HAP-1 (cell line): ENCODE measurements at places on chromosomes 2 and 18.
A peak's percentile ranks its signal among the peaks of the same experiment; 100 is the strongest.

DNA sequence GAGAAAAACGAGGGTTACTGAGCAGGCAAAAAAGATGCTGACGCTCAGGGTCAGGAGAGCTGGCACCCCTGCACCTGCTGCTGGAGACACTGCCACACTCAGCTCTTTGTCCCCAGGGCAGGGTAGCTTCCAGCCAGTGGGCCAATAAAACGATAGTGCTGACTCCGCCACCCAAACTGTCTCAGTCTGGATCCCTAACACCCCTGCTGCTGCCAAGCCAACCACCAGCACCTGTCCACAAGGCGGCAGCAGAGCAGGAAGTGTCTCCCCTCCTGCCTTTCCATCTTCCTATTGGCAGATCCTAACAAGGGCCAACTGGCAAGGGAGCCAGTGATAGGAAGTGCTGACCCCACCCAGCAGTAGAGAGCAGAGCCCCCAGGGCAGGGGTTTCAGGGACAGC is 531.5 kb upstream of the SALL3 start:
- peak; percentile 47 for DNase-seq

- no peak for DNase-seq
Observed at GRCh38 chr18:68340606-68341005, 374.3 kb downstream of the TMX3 start.

DNA sequence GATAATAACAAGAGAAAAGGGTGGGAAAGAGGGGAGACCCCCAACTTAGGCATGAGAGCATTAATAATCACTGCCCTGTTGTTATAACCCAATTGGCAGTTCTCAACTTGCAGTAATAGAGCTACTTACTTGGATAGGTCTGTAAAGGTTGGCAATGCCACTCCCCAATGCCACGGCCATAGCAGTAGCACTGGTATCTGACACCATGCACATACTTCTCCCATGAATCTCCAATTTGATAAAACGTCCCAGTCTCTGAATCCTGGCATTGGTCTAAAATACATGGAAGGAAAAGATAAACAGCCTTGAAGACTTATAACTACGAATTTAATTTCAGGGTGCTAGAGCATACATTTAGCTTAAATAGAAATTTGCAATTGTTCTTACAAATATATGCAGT is 16.8 kb downstream of the FN1 start:
- DNase-seq = no peak

- DNase-seq = no peak
Observed at GRCh38 chr2:169397697-169398096, 35.4 kb upstream of the LRP2 start.

DNA sequence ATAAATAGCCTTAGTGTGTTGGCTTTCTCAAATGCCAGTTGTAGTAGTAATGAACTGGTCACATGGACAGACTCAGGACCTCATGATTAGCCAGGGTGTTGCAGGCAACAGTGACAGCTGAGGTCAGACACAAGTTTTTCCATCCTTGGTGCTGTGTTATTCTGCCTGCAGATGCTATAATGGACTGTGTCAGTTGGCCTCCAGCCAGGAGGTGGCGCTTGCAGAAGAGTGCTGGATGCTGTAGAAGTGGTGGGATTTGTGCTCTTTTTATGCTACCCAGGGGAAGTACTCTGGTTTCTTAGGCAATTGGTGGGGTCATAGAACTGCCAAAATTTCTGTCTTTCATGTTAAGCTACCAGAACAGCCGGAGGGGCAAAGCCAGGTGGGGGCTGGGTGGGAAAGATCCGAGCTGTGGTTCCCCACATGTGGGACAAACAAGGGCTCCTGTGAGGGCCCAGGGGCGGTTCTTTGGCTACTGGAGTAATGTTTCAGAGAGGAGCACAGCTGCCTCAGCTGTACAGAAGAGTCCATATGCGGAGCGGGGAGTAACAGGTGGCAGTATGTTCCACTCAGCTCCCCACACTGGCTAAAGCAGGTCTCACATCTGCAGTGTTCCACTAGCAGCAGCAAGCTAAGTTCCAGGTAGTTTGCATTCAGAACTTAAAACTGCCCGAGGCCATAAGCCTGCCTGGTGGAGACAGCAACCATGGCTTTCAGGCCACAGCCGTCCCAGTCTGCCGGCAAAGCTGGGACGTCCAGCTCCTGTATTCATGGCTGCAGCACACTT is 104.4 kb downstream of the GULP1 start:
- peak; percentile 15 for DNase-seq

DNA sequence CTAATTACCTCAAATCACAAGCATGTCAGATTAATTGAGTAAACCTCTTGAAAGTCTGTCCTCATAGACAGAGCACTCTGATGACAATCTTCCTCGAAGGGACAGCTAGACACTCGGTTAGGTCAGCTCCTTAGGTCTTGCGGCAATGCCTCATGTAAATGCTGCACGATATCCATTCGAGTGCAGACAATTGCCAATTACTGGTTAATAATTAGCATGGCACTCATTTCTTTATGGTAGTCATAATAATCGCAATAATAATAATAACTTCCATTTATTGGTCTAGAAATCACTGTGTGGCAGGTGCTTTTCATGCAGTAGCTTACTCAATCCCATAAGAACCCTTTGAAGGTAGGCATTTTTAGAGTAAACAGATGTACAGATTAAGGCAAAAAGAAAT is 44.7 kb upstream of the DSC1 start:
- DNase-seq = no peak

DNA sequence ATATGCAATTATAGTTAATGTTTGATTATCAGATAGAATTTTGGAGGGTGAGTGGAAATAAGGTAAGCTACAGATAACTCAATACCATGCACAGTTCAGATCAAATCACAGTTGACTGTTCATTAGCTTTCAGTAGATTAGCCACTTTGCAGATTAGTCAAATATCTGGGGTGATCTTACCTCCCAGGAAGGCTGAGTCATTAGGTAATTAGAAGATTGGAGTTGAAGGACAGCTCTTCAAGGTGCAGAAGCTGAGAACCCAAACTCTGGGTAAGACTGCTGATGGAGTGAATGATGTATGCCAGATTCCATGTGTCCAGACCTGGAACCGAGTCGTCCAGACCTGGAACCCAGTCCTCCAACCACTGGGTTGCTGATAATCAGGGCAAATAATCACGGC is 262.8 kb upstream of the UBE2E3 start:
- no peak for DNase-seq

- DNase-seq = no peak
Observed at GRCh38 chr18:267380-267687, 513 bp downstream of the THOC1 start.

- DNase-seq = peak; percentile 90
Observed at GRCh38 chr2:173400760-173401159, 46.1 kb downstream of the CDCA7 start.

DNA sequence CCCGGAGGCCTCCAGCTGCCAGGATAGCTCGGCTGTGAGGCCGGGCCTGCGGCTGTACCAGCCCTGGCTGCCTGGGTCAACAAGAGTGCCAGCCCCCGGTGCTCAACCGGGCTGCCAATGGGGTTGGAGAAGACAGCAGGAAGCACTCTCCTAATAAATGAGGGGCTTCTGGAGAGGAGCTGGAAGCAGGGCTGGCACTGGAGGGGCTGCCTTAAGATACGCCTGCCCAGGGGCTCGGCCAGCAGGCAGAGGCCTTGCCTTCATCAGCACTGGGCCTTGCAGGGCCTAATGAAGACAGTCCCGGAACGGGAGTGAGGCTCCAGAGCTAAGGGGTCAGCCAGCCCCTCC is 73.6 kb downstream of the TEX51 start:
- DNase-seq = no peak

- DNase-seq = no peak
Observed at GRCh38 chr2:39403311-39403710, 33.8 kb downstream of the MAP4K3 start.

DNA sequence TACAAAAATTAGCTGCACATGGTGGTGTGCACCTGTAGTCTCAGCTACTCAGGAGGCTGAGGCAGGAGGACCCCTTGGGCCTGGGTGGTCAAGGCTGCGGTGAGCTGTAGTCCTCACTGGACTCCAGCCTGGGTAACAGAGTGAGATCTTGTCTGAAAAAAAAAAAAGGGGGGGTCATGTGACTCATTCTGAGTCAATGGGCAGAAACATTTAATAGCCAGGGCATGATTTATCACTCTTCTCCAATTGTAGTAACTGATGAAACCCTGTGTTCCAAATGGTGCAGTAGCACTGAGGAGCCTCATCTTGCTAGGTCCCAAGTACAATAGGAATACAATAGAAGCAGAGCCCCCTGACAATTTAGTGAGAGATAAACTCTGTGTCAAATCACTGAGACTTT is 78.9 kb upstream of the CCDC68 start:
- DNase-seq = no peak

GRCh38 chr2:173553593-173553992 is 198.9 kb downstream of the CDCA7 start:
- DNase-seq = no peak

DNA sequence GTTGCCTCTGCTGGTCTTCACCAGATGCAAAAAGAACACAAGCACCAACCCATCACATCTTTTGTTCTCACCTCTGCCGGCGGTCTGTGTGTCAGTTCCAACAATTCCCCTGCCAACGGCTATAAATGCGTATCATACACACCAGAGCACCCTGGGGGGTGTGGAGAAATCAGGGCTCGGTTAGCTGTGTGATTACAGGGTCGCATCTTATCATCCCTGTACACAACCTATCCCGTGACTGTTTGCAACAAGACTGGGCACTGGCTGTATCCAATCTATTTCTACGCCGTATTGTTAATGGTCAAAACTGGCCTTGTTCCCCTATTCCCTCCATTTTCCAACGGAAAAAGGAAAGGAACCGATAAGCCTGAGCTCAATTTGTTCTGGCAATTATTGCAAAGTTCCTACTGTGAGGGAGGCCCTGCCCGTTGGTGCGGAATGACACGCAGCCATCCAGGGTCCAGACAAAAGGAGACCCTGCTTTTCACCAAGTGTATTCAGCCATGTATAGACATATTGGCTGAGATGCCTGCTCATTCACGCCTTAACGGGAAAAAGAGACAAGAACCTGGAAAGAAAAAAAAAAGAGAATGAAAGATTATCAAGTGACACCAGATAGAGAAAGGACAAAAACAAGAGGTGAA is 136.9 kb downstream of the CDH20 start:
- no peak for DNase-seq

DNA sequence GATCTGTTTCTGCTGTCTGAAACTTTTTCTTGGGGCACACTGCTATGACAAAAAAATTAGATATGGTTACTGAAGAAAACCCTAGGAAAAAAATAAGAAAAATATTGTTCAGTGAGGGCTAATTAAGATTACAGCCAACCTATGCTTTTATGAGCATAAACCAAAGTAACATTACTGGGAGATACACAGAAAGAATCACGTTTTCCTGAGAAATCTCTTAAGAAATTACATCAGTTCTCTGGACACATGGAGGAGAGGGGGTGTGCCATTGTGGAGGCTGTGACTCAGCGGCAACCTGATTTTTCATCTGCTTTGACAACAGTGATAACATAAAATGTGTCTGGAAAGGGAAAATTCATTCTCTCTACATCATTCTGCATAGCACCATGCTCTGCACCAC is 13.4 kb upstream of the NMI start:
- no peak for DNase-seq
